ENCODE measurements at places on chromosomes 3 and 15.

GRCh38 chr3:190673148-190673547, 159.3 kb downstream of the IL1RAP start:
- no peak for DNase-seq

DNA sequence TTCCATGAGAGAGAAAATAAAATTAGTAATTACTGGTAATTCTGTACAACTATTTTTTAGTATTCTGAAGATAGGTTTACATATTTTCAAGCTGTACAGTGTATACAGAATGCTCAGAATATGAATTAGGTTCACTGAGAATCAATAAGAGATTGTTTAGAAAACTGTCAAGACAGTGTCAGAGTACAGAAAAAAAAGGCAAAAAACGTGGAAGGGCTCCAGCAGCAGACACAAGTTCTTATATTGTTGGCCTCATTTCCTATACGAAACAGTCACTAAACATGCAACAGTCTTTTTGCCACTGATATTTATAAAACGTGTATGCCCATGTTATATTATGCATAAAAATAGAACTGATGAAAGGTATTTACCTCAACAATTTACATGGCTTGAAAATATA, 103.9 kb downstream of the ISL2 start:
- no peak for DNase-seq

GRCh38 chr15:70089692-70089971, 8.1 kb downstream of the TLE3 start:
- no peak for DNase-seq

- DNase-seq, result no peak
Observed at GRCh38 chr15:61888074-61888780, 172.0 kb downstream of the VPS13C start.

DNA sequence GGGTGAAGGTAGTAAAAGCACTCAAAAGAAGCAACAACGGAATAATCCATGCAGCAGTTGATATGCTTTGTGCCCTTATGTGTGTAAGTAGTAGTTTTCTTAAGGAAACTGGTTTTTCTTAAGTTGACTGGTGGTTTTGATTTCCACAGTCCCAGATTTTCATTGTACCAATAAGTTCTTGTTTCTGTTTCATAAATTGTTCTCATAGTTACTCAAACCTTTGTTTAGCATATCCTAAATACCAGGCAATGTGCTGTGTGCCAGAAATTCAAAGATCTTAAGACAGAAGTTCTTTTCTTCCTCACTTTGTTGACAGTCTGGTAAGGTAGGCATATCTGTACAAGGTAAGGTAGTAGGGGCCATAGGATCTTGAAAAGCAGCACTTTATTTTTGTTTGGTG, 40.0 kb downstream of the DNAJC13 start:
- no peak for DNase-seq

- no peak for DNase-seq
Observed at GRCh38 chr3:18334837-18335601, 90.1 kb downstream of the SATB1 start.

GRCh38 chr15:99537344-99537743, 28.4 kb upstream of the MEF2A start:
- no peak for DNase-seq

DNA sequence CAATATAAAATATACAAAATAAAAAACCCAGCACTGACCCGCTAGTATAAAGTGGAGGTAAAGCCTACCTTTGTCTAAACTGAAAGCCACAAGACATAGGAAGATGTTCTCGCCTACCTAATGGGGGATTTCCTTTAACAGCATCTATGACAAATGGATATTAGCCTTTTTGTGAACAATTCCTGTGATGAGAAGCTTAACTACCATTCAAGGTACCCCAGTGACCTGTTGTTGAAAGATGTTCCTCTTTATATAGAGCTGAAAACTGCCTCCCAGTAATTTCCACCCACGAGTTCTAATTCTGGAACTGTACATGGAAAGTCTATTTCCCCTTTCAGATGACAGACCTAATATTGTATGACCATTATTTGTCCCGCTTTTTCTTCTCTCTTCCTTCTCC, 109.8 kb upstream of the RASGRP1 start:
- DNase-seq, result no peak

- no peak for DNase-seq
Observed at GRCh38 chr3:101278727-101279126, 41.6 kb downstream of the IMPG2 start.

DNA sequence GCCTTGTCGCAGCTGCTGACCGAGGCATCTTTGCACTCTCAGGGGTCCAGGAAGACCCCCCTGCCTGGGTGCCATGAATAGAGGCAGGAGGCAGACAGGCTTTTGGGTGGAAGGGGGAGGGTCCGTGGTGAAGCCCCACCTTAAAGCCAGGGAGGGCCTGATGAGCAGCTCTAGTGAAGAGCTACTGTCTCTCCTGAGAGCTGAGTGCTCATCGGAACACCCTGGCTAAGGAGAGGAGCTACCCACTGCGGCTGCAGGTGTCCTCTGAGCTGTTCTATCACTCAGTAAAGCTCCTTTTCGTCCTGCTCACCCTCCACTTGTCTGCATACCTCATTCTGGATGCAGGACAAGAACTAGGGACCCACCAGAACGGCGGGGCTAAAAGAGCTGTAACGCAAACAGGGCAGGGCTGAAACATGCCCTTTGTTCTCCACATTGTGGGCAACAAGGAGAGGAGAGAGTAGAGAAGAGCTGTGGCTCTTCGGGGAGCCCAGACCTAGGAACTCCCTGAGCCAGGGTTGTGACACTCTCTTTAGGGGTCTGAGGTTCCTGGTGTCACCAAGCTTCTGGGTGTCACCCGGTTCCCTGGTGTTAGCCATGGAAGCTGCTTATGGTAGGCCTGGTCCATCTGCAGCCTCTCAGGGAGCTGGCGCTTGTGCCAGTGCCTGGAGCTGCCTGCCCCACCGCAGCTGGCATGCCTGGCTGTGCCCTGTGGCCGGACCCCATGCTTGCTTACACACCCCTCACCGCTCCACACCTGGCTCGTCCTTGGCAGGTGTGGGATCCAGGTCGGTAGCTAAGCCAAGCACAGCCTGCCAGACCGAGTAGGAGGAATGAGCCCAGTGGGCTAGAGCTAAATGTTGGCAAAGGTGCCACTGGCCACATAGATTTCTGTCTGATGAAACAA, 26.2 kb upstream of the TFG start:
- no peak for DNase-seq

DNA sequence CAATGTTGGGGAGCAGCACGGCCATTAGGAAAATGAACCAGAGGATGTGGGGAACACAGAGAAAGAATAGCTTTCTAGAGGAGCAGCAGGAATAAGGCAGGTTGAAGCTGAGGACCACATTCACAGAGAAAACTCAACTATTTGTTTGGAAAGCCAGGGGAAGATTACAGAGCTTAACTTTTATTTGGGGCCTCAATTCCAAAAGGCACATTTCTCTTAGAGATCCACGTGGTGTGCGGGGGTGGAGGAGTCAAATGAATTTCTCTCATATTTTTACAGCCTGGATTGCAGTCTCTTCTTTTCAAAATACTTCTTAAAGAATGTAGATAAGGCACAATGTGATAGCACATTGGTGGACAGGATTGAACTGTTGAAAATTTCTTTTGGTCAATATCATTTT, 253.7 kb downstream of the ROBO1 start:
- DNase-seq, result no peak

DNA sequence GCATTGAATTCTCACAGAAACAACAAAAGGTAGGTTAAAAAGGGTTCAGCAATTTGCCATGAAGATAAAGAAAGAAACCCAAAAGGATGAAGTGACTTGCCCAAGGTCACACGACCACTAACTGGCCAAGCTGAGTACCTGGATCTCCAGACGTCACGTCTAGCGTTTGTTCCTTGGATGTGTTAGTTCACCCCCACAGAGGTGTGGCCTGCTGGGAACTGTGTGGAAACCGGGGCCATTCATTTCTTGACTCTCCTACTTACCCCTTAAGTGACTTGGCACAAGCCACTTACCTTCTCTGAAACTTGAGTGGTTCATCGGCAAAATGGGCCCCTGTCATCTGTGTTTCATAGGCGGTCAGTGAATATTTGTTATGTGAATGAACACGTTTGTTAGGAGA, 244.3 kb upstream of the SLCO3A1 start:
- DNase-seq, result no peak
